Spleen (tissue), 13 donors: ENCODE measurements at places on chromosomes 3 and 15. TPM values are rescaled to one million over a fixed set of nuclear protein-coding genes. Genes with fewer than 3 reads are reported as not detected.

DNA sequence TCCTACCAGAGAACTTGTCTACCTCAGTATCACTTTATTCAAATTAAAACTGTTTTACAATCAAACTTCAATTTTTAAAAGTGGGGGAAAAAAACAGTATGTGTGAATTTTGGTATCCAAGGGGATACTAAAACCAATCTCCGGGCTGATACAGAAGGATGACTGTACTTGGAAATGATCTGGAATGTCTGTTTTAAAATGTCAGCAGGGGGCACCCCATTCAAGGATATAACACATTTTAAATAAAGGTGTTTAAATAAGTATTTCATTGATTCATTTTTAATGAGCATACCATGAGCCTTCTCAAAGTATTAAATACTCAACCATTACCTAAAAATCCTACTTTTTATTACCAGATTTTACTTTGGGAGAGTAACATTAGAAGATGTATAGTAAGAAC is 67.9 kb downstream of the ULK4 start:
- H3K36me3 ChIP-seq: peaks cover 17% of the 10 kb centered on the region
- H3K4me1 ChIP-seq: no peaks in the 10 kb centered on the region
- no peak for DNase-seq
- H3K27ac ChIP-seq: no peak overlapping the region
- H3K4me3 ChIP-seq: no peak overlapping the region

Gene SKOR1
- total RNA-seq: 0.46 TPM

Gene GOLGA6L10
- total RNA-seq: 2.3 TPM

DNA sequence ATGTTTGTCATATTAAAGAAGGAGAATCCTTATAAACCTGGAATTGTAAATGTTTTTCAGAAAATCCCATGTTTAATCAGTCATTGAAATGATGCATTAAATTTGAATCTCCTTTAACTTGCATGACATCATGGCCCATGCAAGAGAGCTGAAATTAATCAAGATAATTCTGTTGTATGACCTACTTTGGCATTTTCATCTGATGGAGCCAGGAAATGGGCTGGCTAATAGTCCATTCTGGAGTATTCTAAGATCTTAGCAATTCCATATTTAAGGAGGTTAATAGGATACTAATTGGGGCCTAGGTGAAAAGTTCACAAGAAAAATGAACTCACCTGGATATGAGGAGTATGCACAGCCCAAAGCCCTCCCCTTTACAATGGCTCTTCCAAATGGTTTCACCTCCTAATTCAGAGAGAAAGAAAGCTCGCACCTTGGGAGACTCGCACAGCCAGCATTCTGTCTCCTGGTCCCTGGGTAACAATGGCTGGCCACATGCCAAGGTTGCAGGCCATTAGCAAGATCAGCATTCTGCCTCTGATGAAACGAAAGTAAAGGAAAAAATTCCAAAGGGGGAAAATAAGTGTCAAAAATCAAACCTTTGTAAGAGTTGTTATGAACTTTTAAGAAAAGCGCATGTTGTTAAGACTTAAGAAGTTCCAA is 786.4 kb downstream of the MCTP2 start:
- H3K4me1 ChIP-seq: peaks cover 5% of the 10 kb centered on the region
- H3K27ac ChIP-seq: peak overlapping the region; percentile 74
- no peaks in the 10 kb centered on the region for H3K27me3 ChIP-seq
- peak overlapping the region; percentile 6 for H3K4me3 ChIP-seq
- peak; percentile 85 for DNase-seq
